A172 (cell line): ENCODE measurements at places on chromosomes 5 and 9.
A peak's percentile ranks its signal among the peaks of the same experiment; 100 is the strongest.

DNA sequence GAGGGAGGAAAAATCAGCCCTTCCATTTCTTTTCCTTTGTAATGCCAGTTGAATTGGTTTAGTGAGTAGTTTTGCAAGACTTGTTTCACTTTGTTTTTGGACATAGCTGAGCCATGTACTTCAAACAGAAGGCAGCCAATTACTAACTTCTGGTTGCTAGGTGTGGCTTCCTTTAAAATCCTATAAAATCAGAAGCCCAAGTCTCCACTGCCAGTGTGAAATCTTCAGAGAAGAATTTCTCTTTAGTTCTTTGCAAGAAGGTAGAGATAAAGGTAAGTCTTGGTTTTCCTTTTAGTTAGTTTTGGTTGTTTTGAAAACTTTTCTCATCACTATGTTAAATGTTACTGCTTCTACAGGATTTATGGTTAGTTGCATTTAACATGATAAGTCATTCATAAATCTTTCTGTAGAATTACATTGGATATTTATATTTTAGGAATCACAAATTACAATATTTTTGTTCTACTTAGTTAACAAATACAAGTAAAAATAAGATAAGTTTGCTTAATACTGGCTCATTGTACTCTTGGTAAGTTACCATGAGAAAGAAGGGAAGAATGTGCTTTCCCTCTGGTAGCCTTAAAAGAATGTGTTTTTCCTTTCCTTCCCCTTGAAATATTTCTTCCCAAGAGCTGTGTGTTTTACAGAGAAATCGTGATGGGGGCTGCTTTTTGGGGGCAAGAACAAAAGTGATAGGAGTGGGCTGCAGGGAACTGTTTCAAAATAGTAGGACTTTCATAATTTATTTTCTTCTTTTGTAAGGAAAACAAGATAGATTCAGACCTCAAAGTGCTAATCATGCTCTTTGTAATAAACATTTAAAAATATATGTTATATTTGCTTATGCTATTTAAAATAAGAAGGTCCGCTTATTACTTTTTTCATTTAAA lies at the start of gene ANXA1:
Gene ANXA1, plus strand, starts transcription at position 213 of the 890 bp plus-strand sequence. CDS start 6,671 bp downstream, outside the sequence.
- peak; percentile 84 for DNase-seq

- DNase-seq = no peak
These were observed 1.6 kb upstream of the FOXD1 start for GRCh38 chr5:73450137-73450536.

- peak; percentile 22 for DNase-seq
These were observed 138.7 kb upstream of the GRHPR start for GRCh38 chr9:37283730-37284325.

GRCh38 chr5:97918620-97919019 lies 735.6 kb upstream of the RIOK2 start:
- no peak for DNase-seq

DNA sequence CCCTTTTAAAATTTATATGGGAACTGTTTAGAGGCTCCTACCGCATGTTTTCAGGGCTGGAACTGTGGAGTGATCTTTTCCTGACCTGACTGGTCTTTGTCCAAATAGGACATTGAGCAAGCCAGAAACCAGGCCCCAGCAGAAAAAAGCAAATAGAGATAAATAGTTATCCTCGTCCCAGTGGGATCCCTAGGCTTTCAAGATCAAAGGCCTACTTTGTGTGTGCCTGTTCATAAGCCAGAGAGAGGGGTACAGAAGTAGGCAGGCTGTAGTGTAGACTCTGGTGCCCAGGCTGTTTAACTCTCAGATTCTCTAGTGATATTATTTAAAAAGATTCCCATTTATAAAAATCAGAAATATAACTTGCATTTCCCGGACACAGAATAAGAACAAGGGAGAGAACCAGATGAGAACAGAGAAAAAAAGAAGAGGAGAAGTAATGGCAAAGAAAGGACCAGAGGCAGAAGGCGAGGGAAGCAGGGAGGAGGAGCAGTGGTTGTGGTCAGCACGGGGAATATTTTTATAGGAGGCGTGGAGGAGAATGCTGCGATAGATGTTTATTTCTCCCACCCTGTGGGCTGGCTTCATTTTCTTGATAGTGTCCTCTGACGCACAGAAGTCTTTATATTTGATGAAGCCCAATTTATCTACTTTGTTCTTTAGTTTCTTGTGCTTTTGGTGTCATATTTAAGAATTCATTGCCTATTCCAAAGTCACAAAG lies 101.2 kb downstream of the AOPEP start:
- no peak for DNase-seq
